ENCODE measurements at places on chromosomes 3 and 15.

- no peak for DNase-seq
Measured at GRCh38 chr3:36992806-36993325, at the start of gene EPM2AIP1. Gene EPM2AIP1 (minus strand): TSS chr3:36993131. CDS start chr3:36993077, 54 bp downstream.

GRCh38 chr3:95750097-95750496 is 1064.3 kb upstream of the EPHA6 start:
- DNase-seq = no peak

- no peak for DNase-seq
Measured at GRCh38 chr3:52205727-52206372, 7.9 kb downstream of the ALAS1 start.

- no peak for DNase-seq
Measured at GRCh38 chr3:45181496-45181895, 35.3 kb upstream of the CDCP1 start.

- no peak for DNase-seq
Measured at GRCh38 chr15:67180035-67180434, 74.4 kb downstream of the AAGAB start.

DNA sequence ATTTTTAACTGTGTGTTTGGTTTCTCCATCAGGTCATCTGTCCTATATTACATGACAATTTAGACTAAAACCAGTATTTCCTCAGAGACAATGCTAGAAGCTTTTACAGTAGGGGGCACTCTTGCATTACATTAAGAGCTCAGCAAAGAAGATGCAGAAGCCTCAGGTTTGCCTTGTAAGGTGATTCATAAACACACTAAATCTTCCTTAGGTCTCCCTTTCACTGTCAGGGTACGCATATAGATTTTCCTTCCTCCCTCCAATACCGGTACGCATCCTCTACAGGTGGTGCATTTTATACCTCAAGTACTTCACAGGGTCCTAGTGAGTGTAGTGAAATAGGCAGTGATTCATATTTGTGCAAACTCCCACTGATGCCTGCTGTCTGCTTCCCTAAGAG is 46.5 kb downstream of the CD86 start:
- DNase-seq = no peak

DNA sequence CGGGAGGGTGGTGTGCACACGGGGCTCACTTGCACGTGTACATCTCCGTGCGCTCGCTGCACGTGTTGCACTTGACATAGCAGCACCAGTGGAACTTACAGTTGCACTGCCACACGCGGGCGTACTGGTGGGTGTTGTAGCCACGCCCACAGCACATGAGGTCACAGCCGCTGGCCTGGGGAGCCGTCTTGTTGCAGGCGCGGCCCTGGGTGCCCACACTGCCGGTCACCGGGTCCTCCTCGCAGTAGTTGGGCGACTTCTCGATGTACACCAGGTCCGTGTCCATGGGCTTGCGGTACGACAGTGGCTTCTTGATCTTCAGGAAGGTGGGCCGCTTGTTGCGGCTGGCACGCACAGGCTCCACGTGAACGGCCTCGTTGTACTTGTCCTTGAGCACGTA is 61.0 kb downstream of the WNT7A start:
- no peak for DNase-seq

DNA sequence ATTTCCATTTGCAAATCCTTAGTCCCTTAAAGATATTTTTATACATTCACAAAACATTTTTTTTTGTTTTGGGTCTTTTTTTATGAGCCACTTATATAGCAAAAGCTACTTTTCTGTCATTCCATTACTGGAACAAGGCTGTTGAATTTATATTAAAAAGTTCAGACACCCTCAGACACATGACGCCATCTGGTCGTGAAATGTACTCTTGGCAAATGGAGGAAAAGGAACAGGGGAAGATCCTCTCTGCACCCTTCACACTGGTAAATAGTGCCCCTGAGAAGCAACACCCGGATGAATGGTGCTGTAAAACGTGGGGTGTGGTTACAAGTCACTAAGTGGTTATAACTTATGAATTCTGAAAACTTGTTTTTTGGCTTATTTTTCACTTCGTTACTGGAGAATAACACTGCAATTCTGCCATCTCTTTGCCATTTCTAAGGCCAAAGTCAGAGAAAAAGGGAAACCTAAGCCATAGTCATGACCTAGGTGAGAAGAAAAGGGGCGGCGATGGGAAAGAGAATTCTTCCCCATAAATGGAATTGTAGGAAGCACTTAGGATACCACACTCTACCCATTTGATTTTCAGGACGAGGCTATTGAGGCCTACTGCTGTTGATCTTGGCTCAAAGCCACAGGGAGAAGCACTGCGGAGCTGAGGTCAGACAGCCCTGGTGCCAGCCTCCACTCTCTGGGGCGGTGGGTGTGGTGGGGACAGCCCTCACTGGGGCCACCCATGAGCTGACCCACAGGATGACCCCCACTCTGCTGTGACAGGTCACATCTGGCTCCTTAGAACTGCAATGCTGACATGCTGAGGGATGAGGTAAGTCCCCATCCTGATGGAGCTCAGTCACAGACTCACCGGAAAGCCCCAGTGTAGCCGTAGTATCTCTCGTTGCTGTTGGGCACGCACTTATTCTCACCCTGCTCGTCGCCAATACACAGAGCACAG is 21.9 kb downstream of the LTF start:
- DNase-seq = no peak

- DNase-seq = no peak
Measured at GRCh38 chr3:133843634-133844033, 38.0 kb downstream of the SRPRB start.

DNA sequence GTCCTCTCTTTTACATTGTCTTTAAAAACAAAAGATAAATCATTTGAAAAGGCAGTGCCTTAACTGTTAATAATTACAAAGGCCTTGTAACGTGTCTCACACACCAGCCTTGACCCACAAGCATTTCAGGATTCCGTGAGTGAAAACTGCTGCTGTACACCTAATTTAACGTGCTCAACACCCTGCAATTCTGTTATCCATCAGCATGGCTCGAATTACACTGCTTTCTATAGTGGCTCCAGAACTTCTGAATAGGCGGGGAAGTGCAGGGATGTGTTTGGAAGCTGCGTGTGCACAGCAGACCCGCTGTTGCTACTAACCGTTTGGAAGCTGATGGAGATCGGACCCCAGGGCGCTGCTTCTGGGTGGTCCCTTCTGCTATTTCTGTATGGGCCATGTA is 9.9 kb upstream of the ETFA start:
- DNase-seq = no peak

GRCh38 chr3:74751775-74752174 is 137.3 kb upstream of the CNTN3 start:
- DNase-seq = no peak

- DNase-seq = no peak
Measured at GRCh38 chr3:48552111-48552951, 4.3 kb downstream of the PFKFB4 start.

GRCh38 chr3:105375750-105376511 is 9.2 kb downstream of the ALCAM start:
- no peak for DNase-seq

DNA sequence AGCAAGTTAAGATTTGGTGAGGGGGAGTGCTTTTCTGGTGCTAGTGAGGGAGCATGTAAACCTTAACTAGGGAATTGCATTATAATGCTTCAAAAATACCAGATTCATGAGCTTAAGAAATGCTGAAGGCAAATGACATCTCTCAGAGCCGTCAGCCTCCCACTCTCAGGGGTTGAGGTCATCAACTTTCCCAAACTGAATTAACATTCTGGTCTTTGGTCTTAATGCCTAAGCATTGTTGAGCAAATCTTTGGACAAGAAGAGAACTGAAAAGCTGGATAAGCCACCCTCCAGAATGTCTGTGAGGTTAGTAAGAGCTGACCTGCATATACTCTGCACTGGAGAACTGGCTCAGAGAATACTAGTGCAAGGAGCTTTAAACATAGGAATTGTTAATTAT is 124.9 kb upstream of the GAP43 start:
- no peak for DNase-seq

DNA sequence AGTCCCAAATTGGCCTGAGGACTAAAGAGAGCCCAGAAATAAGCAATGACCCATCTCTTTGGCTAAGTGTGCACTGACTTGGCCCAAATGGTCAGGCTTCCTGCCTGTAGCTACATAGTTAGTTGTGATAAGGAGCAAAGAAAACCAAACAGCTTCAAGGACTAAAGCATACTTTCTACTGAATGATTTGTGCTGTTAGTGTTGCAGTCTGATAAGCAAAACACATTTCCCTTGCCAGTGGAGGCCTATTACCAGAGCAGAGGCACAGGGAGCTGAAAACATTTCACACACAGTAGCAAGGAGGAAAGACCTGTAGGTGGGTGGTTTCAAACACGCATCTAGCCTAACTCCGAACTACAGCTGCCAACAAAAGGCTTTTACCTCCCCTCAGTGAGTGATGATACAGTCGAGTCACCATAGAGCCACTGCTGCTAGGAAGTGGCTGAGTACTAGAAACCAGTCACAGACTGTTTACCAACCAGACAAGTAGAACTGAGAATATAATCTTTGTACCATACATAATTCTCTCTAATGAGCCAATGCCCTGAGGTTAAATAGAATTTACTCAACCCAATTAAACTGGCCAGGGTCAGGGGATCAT is 222.3 kb upstream of the THBS1 start:
- DNase-seq = peak; percentile 31

GRCh38 chr3:65776494-65776893 is 262.2 kb downstream of the MAGI1 start:
- DNase-seq = no peak
